ENCODE measurements at places on chromosomes 7 and 10. TPM values are rescaled to one million over a fixed set of nuclear protein-coding genes. Genes with fewer than 3 reads are reported as not detected.

FRMPD2 gene
- 0.20 TPM for total RNA-seq

DNAH11 gene
- 0.92 TPM for total RNA-seq

ELN gene
- total RNA-seq: 82.6 TPM

GPR141 gene
- total RNA-seq: not detected

SPDYE3 gene
- not detected for total RNA-seq

TRIM50 gene
- not detected for total RNA-seq

CPSF4 gene
- total RNA-seq: 24.5 TPM

GPC2 gene
- 1.0 TPM for total RNA-seq

UCN3 gene
- not detected for total RNA-seq

SPDYE8 gene
- total RNA-seq: not detected

FRMD4A gene
- total RNA-seq: 114 TPM

OPN4 gene
- total RNA-seq: not detected

EN2 gene
- total RNA-seq: not detected

PPP1R17 gene
- total RNA-seq: not detected

GIMAP6 gene
- 0.46 TPM for total RNA-seq

LIMK1 gene
- total RNA-seq: 44.8 TPM

LGI1 gene
- total RNA-seq: 0.13 TPM

TAS2R4 gene
- total RNA-seq: 1.9 TPM

RAB19 gene
- total RNA-seq: not detected

CUL2 gene
- total RNA-seq: 41.1 TPM

ZPBP gene
- total RNA-seq: not detected

SPOCK2 gene
- total RNA-seq: 0.69 TPM

NYAP1 gene
- 2.3 TPM for total RNA-seq

ANKRD61 gene
- 0.13 TPM for total RNA-seq
